Tibial nerve (tissue), 4 donors: ENCODE measurements at places on chromosomes 1 and 21.

- no peak for DNase-seq
These were observed 124.8 kb downstream of the LRIG2 start for GRCh38 chr1:113197719-113198330.

GRCh38 chr1:62676611-62677356, 11.4 kb downstream of the DOCK7 start:
- no peak for DNase-seq

GRCh38 chr1:8211883-8212579, 105.9 kb upstream of the SLC45A1 start:
- DNase-seq: peak; percentile 43

DNA sequence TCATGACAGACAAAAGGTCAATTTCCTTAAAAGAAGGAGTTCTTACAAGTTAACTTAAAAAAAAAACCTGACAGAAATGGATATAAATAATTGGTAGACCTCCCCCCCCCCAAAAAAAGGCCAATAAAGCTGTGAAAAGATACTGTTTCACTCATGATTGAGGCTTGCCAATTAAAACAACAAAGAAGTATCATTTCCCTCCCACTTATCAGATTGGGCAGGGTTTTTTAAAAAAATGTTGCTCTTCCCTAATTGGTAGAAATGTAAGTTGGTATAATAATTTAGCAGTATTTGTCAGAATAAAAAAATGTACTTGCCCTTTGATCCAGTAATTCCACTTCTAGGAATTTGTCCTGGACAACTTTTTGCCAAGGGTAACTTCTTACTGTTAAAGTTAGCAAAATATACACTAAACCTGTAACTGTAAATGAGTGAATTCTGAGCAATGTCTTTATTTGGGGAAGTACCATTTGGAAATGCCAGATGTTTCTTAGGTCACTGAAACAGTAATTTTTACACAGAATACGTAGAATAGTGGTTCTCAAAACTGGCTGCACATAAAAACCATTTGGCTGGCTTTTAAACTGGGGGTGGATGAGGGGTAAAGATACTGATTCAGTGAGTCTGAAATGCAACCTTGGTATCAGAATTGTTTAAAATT, 17.5 kb downstream of the RNF2 start:
- no peak for DNase-seq

DNA sequence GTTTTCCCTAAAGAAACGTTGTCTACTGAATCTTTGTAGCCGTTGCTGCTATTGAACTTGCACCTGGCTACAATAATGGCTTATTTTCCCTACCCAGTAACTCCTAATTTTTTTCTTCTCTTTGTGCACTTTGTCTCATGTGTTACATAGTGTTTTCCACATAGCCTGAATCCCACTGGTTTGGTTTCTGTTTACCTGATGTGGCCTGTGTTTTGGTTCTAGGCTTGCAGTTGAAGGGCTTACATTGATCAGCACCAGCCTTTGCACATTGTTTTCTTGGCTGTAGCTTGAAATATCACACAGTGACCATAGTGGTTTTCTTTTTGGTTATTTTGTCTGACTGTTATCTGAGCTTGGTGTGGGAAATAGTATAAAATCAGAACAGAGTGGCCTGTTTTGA, 29.5 kb downstream of the ST3GAL3 start:
- no peak for DNase-seq

GRCh38 chr1:151720974-151721787, at the start of gene RIIAD1:
Gene RIIAD1, plus strand, starts transcription at chr1:151721522. Its CDS starts 15 bp downstream, at chr1:151721537.
- DNase-seq: no peak

DNA sequence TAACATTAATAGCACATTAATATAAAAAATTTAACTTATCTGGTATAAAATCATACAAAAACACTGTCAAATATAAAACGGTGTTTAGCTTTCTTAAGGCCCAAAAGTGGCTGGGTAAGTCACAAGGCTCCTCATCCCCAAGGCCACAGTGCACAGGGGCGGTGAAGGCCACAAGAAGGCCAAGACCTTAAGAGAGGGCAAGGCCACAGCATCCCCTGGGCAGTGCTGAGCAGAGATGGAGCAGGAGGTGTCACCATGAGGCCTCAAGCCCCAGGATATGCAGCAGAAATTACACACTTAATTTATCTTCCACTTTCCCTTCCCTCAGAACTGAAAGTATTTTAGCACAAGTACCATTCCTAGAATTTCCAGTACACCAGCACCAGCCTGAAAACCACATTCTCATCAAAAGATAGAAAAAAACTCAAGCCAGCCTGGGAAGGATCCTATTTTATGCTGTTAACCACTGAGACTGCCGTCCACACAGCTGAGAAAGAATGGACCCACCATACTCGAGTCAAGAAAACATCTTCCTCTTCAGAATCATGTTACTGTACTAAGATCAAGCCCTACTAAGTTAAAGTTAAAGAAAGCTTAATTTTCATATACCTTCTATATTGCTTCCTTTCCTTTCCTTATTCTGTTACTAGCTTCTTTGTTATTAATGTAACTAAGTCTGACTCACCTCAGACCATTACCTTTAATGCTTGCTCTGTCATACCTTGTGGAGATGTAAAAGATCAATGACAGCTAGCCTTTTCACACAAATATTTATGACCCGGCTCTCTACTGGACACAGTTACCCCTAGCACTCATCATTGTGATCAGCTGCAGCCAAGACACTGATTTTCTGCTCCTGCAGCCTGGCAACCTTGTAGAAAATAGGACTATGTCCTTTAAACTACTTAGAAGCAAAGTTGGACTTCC, 26.4 kb upstream of the FMO1 start:
- no peak for DNase-seq

- no peak for DNase-seq
These were observed 16.0 kb upstream of the TTC39A start for GRCh38 chr1:51346086-51346942.

GRCh38 chr1:28456078-28456477, 49.8 kb upstream of the RCC1 start:
- no peak for DNase-seq

GRCh38 chr1:63779338-63780211, 5.8 kb downstream of the ROR1 start:
- DNase-seq: no peak

DNA sequence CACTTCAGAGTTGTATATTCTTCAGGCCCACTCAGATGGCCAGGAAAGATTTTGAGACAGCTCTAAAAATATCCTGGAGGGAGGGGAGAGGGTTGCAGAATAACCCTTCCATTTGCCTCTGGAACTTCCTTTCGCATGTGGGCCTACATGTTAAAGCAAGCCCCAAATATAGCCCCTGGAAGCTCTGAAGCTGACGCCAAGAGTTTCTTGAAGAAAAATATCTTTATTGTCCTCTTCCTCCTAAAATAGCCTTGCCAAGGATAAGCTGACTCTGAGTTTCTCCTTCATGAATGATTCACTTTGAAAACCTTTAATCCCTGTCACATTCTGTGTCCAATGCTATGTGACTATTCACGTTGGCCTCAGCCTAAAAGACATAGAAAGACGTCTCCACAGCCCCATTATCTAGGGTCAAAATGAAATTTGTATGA, 6.4 kb downstream of the C1orf116 start:
- DNase-seq: no peak

DNA sequence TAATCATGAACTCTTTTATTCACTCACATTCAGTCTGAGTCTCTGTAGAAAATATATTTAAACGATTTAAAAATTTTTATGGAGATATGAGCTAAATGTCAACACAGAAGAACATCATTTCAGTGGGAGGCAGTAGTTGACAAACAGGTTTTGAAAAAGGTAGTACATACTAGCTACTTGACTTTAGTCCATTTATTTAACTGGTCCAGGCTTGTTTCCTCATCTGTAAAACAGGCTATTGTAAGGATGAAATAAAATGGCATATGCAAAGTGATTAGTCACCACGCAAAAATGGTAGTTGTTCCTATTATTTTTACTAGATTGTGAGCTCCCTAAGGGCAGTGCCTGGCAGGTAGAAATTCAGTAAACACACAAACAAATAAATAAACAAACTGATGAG, 75.2 kb downstream of the NTPCR start:
- no peak for DNase-seq

GRCh38 chr1:6434186-6434585, 9.6 kb downstream of the ESPN start:
- no peak for DNase-seq

GRCh38 chr1:187490266-187490665, 661.5 kb downstream of the PLA2G4A start:
- no peak for DNase-seq

- DNase-seq: no peak
These were observed 397.2 kb downstream of the NEGR1 start for GRCh38 chr1:71885171-71885570.

GRCh38 chr1:66295803-66296202, 238.2 kb upstream of the SGIP1 start:
- no peak for DNase-seq

GRCh38 chr1:205275133-205275532, 46.4 kb downstream of the NUAK2 start:
- no peak for DNase-seq

- no peak for DNase-seq
These were observed 392.4 kb downstream of the KCNH1 start for GRCh38 chr1:210741564-210741963.

- DNase-seq: no peak
These were observed 130.5 kb downstream of the TMEM53 start for GRCh38 chr1:44543786-44544185.

GRCh38 chr21:19692231-19692630, 1288.6 kb upstream of the TMPRSS15 start:
- DNase-seq: no peak

DNA sequence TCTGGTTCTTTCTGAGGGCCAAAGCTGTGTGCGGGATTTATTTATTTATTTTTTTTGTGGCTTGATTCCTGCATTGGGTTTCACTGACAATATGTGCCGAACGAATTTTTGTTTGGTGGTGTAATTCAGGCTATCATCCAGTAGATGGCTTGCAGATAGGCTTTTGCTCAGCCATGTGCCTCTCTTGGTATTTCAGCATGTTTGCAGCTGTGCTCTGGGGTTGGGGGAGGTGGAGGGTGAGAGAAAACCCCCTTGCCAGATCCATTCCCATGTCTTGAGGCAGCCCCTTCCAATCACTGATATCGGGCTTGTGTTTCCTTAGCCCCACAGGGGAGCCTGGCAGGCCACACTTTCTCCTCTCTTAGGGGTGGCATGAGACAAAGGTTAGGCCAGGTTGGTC, 302.4 kb downstream of the PTGER3 start:
- no peak for DNase-seq

GRCh38 chr1:173050865-173051264, at the start of gene TNFSF18:
Gene TNFSF18, minus strand, starts transcription at chr1:173050941. Its CDS starts 45 bp downstream, at chr1:173050896.
- DNase-seq: no peak

DNA sequence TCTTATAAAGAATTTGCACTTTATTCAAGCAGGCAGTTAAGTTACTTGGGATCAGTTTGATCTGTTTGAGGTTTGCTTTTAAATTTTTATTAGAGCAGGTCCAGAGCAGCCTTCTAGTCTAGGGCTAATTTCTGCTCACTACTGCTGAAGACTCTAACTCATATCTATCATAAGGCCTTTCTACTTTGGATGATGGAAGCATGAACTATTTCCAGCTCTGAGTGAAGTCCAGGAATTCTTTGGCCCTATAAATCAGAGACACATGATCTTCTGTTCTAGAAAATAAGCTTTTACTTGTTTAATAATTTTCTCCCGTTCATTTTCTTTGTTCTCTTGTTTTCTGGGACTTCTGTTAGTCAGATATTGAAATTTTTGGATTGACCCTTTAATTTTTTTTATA, 14.7 kb downstream of the NIBAN1 start:
- DNase-seq: no peak

- DNase-seq: no peak
These were observed 204.9 kb upstream of the CACYBP start for GRCh38 chr1:174794861-174795260.
